ENCODE measurements at places on chromosomes 16 and 17.

GRCh38 chr17:5533486-5534315 is 47.3 kb downstream of the MIS12 start:
- no peak for DNase-seq

DNA sequence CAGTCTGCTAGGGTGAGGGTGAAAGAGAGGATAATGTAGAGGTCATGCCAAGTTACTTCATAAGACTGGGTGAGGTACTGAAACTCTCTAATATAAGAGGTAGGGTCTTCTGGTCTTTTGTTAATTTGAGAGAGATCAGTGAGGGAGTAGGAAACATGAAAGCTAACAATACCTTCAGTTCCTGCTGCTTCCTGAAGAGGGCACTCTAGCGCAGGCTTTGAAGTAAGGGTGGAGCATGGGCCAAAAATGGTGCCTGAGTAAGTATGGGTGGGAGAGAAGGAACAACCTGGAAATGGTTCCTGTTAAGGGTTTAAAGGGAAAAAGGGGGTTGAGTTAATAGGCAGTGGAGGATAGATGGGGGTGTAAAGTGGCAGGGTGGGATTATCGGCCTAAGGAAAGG is 2449.5 kb downstream of the TP53TG3F start:
- DNase-seq, result no peak

GRCh38 chr17:10649602-10650001 is 7.5 kb downstream of the MYH3 start:
- DNase-seq, result no peak

GRCh38 chr17:76273445-76274111 is 8.4 kb downstream of the UBALD2 start:
- DNase-seq, result no peak

GRCh38 chr17:12959441-12959840 is 58.4 kb downstream of the ELAC2 start:
- DNase-seq, result no peak

GRCh38 chr17:14381606-14382005 is 80.7 kb downstream of the HS3ST3B1 start:
- DNase-seq, result no peak

DNA sequence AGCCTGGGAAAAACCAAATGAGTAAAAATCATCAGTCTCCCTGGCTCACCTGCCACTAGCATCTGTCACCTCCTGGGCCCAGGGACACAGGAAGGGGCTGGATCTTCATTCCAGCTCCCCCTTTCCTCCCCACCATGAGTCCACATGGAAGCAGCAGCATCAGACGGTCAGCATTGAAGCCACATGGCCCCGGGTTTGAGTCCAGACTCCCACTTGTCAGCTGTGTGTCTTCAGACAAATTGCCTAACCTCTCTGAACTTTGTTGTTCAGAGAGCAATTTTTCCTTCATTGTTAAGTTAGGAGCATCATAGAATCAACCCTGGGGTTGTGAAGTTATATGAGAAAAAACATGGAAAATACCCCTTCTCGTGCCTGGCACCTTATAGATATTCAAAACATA is 10.7 kb downstream of the CACNG4 start:
- DNase-seq, result no peak

- DNase-seq, result no peak
Observed at GRCh38 chr17:79829004-79829403, 10.2 kb downstream of the CBX4 start.

GRCh38 chr17:79655672-79656290 is 44.9 kb upstream of the RBFOX3 start:
- DNase-seq, result no peak

- no peak for DNase-seq
Observed at GRCh38 chr17:61345825-61346666, 53.6 kb upstream of the TBX2 start.

GRCh38 chr17:18896146-18896545 is 38.2 kb downstream of the PRPSAP2 start:
- DNase-seq, result no peak

DNA sequence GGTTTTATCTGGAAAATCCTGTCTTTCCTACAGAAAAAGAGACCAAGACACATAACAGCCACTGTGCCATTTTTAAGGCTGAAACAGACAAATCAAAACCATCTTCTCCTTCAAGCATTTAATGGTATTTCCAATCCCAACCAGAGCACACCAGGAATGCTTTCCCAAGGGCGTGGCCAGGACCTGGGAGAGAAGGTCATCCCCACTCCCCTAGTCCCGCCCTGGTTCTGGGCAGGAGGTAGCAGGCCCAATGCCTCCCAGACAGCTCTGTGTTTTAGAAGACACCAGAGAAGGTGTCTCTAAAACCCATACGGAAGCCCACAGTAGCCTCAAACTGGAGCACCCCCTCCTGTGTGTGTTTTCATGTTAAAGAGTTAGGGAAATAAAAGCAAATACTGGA is 214.4 kb downstream of the ZFHX3 start:
- no peak for DNase-seq

DNA sequence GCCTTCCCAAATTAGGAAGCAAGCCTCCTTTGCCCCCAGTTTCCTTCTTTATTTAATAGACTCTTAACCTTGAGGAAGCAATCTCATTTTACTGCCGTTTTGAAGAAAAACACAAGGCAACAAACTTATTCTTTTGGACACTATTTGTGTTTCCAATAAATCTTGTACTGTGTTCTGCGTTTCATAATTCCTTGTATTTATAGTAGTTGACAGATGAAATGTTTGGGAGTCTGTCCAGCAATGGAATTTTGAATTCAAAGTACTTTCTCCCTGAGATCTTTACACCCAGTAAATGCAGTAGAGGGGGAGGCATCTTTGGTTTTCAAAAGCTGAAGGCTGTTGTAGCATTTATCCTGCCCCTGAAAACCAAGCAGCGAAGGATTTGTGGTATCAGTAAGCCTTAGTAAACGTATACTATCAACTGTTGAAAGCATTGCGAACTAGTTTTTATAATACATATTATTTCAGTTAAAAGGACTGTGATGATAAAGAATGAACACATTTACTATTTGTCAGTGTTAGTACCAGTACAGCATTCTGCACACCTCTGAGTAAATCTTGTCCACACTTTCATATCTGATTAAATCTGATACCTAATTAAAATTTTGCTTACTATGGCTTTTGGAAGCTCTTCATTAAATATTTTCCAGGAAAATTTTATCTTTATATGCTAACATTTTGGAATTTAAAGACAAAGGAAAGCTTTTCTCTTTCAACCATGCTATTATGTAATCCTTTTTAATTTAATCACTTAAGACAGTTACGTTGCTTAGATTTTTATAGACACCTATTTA is 83.1 kb downstream of the TNRC6C start:
- DNase-seq, result no peak

DNA sequence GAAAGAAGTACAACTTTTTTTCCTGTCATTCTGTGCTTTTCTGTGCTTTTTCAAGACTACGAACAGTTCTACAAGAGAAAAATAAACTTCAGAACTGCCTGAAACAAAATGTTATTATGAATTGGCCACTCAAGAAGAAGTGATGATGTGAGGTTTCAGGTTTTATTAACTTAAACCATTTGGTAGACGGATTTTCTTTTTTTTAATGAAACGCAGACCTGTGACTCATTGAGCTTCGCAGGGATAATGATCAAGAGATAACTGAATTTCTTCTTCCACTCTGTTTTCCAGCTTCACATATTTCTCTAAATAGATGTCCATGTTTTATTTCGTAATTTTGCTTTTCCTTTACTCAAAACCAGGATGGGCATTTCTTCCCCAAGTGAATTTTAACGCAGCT is 32.7 kb downstream of the AIPL1 start:
- DNase-seq, result no peak

- DNase-seq, result no peak
Observed at GRCh38 chr17:58007781-58008706, 998 bp upstream of the SRSF1 start.

- DNase-seq, result no peak
Observed at GRCh38 chr17:75353176-75353575, 52.3 kb downstream of the GRB2 start.

GRCh38 chr17:13728781-13729180 is 127.1 kb upstream of the HS3ST3A1 start:
- no peak for DNase-seq

DNA sequence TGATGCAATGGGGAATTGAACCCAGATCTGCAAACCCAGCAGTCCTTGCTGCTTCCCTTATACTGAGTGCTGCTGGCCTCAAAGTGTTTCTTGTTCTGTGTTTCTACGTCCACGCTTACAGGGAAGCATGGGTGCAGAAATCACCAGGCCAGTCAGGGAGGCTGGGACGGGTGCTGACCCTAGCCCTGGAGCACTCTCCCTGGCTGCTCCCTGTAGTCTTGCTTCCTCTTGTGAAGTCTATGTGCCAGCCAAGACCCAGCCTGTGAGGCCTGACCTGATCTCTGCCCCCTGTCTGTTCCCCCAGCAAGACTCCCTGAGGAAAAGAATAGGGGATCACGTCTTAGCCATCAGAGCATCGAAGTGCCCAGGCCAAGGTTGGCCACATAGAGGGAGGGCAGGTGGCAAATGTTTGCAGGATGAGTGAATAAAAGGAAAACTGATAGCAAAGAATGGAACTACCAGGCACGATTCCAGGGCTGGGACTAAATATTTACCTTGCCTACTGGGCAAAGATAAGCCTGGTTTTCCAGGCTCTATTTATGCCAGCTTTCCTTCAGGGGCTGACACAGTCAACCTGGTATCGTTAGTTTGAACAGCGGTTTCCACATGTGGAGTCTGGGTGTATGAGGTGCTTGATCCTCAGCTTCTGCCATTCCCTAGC is 41.2 kb upstream of the RHOT1 start:
- no peak for DNase-seq

DNA sequence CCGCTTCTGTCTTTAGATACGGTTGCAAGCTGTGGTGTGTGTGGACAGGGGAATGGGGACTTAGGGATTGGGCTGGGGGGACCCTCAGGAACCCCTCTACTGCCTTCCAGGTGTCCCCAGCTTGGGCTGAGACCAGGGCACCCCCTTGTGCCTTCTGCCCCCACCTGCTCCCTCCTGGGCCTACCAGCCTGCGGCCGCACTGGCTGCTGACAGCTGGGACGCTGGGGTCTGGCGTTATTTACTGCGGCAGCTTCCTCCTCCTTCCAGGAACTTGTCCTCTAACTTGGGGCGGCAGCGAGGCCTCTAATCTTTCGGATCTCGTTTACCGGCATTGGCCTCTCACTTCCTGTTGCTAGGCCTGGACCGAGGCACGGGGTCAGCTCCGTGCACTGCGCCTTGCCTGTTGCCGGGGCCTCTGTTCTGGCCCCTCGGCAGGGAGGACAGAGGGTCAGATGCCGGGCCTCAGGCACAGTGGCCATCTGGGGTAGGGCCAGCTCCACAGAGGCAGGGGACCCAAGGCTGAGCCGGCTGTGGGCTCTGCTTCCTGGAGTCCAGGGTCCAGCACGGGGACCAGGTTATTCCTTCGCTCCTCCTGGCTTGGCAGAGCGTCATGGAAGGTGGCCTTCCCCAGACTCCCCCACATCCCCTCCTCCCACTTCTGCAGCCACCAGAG is 31.8 kb downstream of the TMEM235 start:
- no peak for DNase-seq

- no peak for DNase-seq
Observed at GRCh38 chr16:89764711-89765201, 43.4 kb downstream of the ZNF276 start.

GRCh38 chr17:65718601-65719000 is 157.2 kb upstream of the AXIN2 start:
- DNase-seq, result no peak

DNA sequence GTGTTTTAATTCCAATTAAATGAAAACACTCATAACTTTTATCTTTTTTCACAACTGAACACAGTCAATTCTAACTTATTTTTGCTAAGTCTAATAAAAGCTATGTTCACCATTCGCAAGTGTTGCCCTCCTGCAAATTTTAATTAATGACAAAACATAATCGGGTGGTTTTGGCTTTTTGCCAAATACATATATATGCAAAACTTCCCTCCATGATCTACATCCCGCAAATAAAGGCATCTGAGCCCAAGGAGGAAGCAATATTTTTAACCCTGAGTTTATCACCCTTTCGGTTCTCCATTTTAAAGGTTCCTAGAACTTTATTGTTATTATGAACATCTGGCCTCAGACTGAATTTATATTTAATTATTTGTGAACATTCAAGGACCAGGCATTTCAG is 507.9 kb downstream of the CDH13 start:
- DNase-seq, result no peak

GRCh38 chr17:6052926-6053325 is 17.3 kb upstream of the WSCD1 start:
- no peak for DNase-seq

DNA sequence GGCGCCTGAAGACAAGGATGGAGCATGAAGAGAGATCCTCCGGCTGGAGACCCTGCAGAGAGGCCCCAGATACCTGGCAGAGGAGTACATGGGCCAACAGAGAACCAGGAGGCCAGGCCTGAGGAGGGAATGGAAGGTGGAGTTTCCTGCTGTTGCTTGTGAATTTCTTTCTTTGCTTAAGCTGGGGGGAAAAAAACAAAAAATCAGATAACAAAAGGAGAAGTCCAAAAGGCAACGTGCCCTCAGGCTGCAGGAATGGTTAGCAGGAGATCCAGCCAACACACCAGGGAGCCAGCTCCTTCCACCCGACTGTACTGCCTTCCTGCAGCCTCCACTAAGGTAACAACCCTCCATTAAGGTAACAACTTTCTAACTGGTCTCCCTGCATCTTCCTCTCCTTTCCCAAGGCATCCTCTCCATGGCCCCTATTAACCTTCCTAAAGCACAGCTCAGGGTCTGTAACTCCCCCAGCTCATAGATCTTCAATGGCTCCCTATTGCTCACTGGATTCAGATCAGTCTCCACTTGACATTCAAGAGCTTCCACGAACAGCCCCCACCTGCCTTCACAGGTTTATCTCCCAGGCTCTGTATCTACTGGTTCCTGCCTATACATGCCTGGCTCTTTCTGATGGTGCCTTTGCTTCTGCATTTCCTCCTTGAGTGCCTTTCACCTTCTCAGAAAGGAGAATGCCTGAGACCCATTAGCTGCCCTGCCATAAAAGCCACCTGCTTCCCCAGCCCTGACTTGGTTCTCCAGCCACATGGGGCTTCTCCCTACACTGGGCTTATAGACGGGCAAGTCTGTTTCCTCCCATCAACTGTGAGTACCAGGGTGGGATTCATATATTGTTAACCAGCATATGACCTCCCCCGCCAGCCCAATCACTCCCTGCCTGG is 725 bp upstream of the ARL5C start:
- no peak for DNase-seq

GRCh38 chr16:84278968-84279367 is 15.7 kb upstream of the WFDC1 start:
- no peak for DNase-seq

DNA sequence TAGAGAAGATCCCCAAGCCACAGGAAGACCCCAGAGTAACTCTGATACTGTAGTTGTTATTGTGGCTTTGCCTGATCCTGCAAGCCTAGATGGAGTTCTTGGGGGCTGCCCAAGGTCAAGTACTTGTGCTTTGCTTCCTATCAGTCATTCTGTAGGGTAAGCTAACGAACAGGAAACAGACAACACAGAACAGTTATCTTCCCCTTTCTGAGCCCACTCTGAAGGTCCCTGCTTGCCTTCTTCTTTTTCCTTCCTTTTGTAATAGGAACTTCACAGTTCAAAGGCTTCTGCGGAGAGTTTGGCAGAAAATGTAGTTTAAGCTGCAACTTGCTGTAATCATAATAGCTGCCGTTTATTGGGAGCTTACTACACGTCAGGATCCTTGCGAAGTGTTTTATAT is 494.1 kb upstream of the ERCC4 start:
- no peak for DNase-seq

- no peak for DNase-seq
Observed at GRCh38 chr16:80614908-80615671, 74.3 kb downstream of the DYNLRB2 start.
